Body of pancreas (tissue), 4 donors: ENCODE measurements at places on chromosomes 13 and 19.

GRCh38 chr19:29630655-29631054 is 24.6 kb downstream of the POP4 start:
- no peak for DNase-seq

GRCh38 chr19:4399812-4400134 is 574 bp downstream of the SH3GL1 start:
- DNase-seq: no peak

- DNase-seq: no peak
These were observed 132.5 kb downstream of the NHLRC3 start for GRCh38 chr13:39170711-39171110.

GRCh38 chr13:106291006-106291405 is 244.5 kb downstream of the EFNB2 start:
- no peak for DNase-seq

DNA sequence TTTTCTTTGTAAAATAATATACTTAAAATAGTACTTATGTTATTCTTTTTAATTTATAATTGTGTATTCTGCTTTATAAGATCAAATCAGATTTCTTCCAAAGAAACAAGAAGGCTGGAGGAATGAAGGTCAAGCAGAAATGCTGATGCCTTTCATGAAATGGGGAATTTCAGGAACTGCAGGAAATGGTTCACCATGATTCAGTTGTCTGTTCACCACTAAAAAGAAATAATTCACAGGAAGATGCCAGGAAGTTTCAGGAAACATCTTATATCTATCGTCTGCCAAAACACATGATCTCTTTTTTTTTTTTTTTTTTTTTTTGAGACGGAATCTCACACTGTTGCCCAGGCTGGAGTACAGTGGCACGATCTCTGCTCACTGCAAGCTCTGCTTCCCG is 15.7 kb upstream of the SCEL start:
- DNase-seq: no peak

DNA sequence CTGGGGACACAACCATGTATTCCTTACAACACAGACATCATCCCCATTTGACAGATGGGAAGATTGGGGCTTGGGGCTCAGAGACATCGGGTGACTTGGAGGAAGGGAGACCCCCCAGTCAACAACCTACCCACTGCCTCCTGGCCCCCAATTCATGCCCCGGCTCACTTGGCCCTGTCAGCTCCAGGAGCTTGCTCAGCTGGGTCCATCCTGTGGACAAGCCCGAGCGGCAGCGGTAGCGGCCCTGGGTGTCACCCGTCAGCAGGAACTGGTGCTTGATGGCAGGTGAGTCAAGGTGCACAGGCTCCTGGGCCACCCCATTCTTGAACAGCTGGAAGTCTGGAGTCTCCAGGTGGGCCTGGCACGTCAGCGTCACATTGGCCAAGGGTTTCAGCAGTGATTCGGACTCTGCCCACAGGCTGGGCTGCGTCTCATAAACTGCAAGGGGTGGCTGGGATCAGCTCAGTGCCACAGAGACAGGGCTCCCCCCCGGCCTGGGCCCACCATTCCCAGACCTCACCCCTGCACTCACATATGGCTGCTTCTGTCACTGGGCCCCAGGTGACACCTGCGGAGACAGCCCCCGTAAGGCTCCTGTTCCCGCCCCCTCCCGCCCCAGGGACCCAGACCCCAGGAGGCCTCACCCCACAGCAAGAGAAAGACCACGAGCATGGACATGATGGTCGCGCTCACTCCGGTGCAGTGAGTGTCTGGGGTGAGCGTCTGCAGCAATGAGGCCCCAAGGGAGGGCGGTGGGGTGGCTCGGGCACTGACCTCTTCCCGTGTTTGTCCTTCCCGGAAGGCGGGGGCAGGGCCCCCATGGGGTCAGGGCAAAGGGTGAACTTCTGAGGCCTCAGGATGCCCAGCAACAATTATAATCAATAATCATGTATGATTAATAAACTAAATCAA is at the start of gene A1BG:
Gene A1BG (minus strand): TSS at position 733 of the 912 bp plus-strand sequence. CDS start 55 bp downstream, at position 678.
- DNase-seq: no peak

DNA sequence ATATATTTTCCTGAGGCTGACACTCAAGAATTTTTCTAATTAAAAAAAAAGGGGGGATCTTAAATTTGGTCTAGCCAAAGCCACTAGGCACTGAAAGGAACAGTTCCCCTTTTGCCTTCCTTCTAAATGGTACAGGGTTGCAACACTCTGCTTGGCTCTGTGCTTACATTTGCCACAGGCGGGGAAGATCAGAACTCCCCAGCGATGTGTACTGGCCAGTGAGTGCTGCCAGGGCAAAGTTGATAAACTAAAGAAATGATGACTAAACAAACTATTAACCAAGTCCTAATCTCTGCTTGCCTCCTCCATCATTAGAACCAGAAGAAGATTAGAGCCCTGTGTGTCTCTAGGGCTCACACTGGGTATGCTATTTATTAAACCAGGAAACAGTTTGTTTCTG is 75.3 kb upstream of the SCEL start:
- no peak for DNase-seq

GRCh38 chr19:11964496-11964857 is 363 bp upstream of the ZNF763 start:
- DNase-seq: no peak

- DNase-seq: no peak
These were observed 5.7 kb upstream of the TNFSF13B start for GRCh38 chr13:108263621-108264355.

DNA sequence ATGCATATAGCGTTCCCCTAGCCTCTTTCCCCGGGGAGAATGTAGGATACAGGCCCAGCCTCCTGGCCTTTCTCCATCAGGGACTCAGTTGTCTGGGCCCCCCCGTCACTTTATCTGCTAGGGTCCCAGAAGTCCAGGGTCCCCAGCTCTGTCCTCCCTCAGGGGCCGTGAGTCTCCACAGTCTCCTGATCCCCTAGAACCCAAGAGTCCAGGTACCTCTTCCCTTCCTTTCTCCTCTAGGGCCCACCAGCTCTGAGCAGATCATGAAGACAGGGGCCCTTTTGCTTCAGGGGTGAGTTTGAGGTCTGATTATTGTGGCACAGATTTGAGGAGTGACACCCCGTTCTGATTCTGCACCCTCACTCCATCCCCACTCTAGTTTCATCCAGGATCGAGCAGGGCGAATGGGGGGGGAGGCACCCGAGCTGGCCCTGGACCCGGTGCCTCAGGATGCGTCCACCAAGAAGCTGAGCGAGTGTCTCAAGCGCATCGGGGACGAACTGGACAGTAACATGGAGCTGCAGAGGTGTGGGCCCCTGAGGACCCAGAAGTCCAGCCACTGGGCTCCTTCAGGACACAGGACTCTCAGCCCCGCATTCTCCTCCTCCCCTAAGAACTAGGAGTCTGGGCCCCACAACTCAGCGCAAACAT is 758 bp downstream of the BAX start:
- no peak for DNase-seq

DNA sequence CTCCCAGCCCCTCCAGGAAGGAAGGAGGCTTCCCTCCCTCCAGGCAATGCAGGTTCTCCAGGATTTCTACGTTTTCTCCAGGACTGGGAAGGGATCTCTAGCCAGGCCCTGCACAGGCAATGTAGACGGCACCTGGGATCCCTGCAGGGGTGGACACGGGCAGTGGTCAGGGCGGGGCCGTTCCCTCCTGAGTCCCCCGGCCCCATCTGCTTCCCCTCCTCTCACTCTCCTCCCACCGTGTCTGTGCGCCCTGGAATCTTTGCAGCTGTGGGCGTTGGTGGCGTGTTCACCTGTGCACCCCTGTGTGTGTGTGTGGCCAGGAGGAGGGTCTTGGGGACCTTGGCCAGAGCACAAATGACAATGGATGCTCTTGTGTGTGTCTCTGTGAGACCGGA is 10.0 kb downstream of the NRTN start:
- no peak for DNase-seq
